ENCODE measurements at places on chromosomes 1 and 21. TPM values are rescaled to one million over a fixed set of nuclear protein-coding genes. Genes with fewer than 3 reads are reported as not detected.

The KPRP gene
- not detected for total RNA-seq

The SMIM1 gene
- total RNA-seq: 0.90 TPM

The PIK3CD gene
- total RNA-seq: 5.0 TPM

The IL12RB2 gene
- not detected for total RNA-seq

The ZSWIM5 gene
- total RNA-seq: under 0.01 TPM

The FMN2 gene
- 50.0 TPM for total RNA-seq

The HUNK gene
- total RNA-seq: 1.1 TPM

The ADGRL4 gene
- total RNA-seq: 3.2 TPM

The C1orf141 gene
- total RNA-seq: not detected

The ABCG1 gene
- total RNA-seq: 0.36 TPM

The P3R3URF gene
- not detected for total RNA-seq

The PCAT6 gene
- 0.56 TPM for total RNA-seq

The KRTAP15-1 gene
- total RNA-seq: not detected

The OR2L5 gene
- not detected for total RNA-seq

The RAB7B gene
- total RNA-seq: 9.1 TPM

The EXO1 gene
- 18.9 TPM for total RNA-seq

The OLIG2 gene
- not detected for total RNA-seq

The TMEM200B gene
- 4.8 TPM for total RNA-seq

The C4BPB gene
- not detected for total RNA-seq

The LRRC38 gene
- total RNA-seq: not detected

The C1orf226 gene
- under 0.01 TPM for total RNA-seq

The A3GALT2 gene
- total RNA-seq: not detected

The TFAP2E gene
- total RNA-seq: under 0.01 TPM

The CYP4Z1 gene
- not detected for total RNA-seq

The OR10Z1 gene
- total RNA-seq: not detected

The GUK1 gene
- total RNA-seq: 524 TPM

The CD1B gene
- total RNA-seq: not detected

The SPRR2E gene
- total RNA-seq: not detected

The RHBDL2 gene
- total RNA-seq: 0.36 TPM

The SFN gene
- total RNA-seq: 0.18 TPM

The ETV3L gene
- not detected for total RNA-seq

The LYSMD1 gene
- total RNA-seq: 10.4 TPM

The SPOCD1 gene
- 42.2 TPM for total RNA-seq

The TNN gene
- not detected for total RNA-seq

The ISG20L2 gene
- total RNA-seq: 17.0 TPM

The SGIP1 gene
- total RNA-seq: 27.1 TPM

The NKAIN1 gene
- total RNA-seq: under 0.01 TPM

The ADGRB2 gene
- 2.2 TPM for total RNA-seq

The SERPINC1 gene
- not detected for total RNA-seq

The TBX15 gene
- total RNA-seq: not detected

The SYNC gene
- total RNA-seq: 103 TPM

The PRCC gene
- total RNA-seq: 10.6 TPM

The CDC42BPA gene
- total RNA-seq: 36.4 TPM

The NUAK2 gene
- total RNA-seq: 8.1 TPM

The TSPAN1 gene
- 0.18 TPM for total RNA-seq

The MATN1 gene
- total RNA-seq: 0.56 TPM

All from IMR-90 (cell line).